NCI-H2107 (cell line): ENCODE measurements at places on chromosomes 5 and 9.

GRCh38 chr5:179795863-179796833 is 2.4 kb downstream of the LTC4S start:
- DNase-seq, result peak; percentile 54

GRCh38 chr9:89911721-89912604 is 307.2 kb downstream of the GADD45G start:
- no peak for DNase-seq

DNA sequence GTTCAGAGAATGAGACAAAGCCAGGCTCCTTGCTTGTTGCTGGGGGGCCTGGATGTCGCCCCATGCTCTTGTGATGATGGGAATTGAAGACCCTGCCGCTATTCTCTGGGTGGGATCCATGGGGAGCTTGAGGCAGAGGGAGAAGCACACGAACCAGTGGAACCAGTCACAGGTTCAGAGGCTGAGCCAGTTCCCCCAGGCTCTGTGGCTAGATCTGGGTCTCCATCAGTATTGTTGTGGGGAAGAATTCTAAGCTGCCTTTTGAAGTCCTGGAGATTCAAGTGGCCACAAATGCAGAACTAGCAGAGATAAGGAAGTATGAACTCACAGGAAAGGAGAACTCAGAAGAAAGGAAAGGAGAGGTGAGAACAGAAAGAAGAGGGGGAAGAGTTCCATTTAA is 219.4 kb downstream of the MSX2 start:
- DNase-seq, result no peak

DNA sequence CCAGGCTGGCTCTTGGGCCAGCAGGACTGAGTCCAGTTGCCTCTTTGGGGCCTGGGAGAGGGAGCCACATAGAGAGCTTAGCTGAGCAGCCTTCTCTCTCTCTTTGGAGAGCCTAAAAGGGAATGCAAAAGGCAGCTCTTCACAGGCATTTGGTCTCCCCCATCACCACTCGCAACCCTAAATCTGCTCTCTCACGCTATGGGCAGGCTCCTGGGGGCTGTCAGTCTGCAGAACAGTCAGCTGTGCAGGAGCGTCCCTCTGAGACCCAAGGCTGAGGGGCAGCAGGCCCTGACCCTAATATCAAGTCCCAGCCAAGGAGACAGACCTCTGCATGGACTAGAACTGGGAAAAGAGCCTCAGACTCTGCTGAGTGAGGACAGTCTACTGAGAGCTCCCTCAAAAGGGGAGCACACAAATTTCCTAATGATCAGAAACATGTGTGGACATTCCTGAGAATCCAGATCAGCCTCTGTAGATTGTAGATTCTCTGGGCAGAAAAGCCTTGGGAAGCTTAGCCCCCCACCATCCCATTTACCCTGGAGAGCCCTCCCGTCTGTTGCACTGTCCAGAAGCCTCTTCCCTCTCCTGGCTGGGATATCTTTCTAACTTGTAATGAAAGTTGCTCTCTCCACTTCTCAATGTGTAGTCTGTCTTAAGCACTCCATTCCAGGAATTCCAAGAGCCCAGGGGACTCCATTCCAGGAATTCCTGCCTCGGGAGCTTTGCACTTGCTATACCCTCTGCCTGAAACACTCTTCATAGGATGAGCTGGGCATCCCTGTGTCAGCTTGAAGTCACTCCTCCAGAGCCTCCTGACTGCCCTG is 79.4 kb downstream of the FAM114A2 start:
- no peak for DNase-seq

DNA sequence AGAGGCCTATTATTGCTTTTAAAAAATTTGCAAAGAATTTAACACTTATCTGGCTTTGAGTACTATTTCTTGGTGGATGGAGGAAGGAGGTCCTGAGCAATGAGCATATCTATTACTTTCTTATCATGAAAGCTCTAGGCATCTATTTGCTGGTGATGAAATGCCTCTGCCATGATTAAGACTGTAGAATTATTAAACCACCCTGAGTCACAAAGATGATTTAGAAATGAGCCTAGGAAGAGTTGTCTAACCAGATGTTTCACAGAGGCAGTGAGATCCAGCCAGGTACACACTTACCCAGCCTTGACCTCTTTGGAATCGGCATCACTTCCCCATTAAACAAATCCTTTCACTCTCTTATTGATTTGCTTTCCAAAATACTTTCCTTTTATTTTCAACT is 304.4 kb upstream of the KIF2A start:
- DNase-seq, result no peak

DNA sequence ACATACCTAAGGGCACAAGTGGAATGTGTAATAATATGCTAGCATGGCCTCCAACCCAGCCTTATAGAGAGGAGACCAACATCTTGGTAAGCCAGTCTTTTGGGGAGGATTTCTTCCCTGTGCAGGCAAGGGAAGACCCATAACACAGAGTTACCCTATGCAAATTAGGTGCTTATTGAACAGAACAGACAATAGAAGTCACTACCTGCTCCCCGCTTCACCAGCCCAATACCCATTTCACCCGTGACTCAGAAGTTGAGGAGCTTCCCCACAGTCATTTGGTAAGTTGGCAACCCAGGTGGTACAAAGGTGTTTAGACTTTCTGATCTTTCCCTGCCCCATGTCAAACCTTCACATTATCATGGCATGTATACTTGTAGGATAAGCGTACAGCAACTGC is 44.6 kb downstream of the AOPEP start:
- no peak for DNase-seq

DNA sequence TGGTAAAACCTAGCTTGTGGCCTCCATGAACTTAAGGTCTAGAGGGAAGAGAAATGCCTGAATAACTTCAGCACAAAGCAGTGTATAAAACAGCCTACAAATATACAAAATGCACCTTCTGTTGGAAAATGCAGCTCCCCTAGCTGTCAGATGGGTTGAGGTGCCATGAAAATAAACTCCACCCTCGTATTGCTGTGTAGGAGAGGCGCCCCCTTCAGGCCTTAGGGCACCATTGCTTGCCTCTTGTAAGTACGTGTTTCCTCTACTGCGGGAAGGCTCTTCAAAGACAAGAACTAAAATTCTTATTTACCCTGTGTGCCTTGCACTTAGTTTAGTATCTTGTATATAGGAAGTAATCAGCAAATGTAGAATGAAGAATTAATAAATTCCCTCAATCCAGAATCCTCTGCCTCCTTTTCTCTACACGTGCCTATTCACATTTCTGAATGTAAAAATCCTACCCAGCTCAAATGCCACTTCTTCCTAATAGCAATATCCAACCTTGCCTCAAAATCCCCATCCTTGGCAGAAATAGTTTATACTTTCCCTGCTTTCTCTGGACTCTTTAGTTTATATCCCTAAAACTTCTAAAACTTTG is 393.7 kb upstream of the PDE4D start:
- DNase-seq, result no peak
